ENCODE measurements at places on chromosomes 7 and 10.
A peak's percentile ranks its signal among the peaks of the same experiment; 100 is the strongest.

- DNase-seq, result no peak
These were observed 291.2 kb upstream of the FZD1 start for GRCh38 chr7:90972906-90973550.

DNA sequence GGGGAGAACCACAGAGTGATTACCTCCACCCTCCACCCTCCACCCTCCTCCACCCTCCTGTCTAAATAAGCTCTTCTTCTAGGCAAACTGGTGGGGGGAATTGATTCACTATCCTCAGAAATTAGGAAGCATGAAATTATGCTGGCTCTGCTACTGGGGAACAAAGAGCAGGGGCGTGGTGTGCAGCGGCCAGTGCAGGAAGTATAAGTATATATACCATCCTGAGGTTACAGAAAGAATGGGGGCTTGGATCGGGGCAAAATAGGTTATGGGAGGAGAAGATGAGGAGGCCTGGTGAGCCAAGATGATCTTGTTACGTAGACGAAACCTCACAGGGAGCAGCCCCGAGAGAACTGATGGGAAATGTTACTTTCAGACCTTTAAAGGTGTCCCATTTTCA, 49.1 kb downstream of the SYPL1 start:
- no peak for DNase-seq

- DNase-seq, result no peak
These were observed 323.3 kb upstream of the KAT6B start for GRCh38 chr10:74502963-74503608.

- DNase-seq, result peak; percentile 85
These were observed 14.4 kb upstream of the SH2B2 start for GRCh38 chr7:102272075-102272916.

DNA sequence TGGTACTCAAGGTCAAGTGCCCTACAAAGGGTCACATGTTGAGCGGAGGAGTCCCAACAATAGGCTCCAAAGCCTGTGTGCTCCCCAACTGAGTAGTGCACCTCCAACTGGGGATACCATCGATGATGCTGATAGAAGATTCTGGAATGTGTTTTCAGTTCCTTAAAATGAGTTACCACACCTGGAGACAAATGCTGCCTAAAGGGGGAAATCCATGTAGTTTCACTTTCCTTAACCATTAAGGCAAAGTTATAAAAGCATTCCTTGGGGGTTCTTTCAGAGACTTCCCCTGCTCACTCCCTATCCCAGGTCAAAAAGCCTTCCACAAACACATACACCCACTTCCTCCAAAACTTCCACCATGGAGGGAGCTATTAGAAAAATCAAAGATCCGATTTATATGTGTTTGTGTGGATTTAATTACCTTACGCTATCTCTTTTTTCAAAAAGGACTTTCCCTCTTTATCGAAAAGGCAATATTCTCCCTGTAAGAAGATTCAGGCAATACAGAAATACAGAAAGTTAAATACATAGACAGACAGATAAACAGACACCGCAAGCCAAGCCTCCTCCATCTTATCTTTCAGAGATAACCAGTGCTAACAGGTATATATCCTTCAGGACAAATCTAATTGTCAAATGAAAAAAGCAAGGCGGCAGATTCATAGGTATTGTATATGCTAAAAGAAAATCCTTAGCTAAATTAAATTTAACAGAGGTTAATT, 135.9 kb upstream of the ASAH2 start:
- no peak for DNase-seq

DNA sequence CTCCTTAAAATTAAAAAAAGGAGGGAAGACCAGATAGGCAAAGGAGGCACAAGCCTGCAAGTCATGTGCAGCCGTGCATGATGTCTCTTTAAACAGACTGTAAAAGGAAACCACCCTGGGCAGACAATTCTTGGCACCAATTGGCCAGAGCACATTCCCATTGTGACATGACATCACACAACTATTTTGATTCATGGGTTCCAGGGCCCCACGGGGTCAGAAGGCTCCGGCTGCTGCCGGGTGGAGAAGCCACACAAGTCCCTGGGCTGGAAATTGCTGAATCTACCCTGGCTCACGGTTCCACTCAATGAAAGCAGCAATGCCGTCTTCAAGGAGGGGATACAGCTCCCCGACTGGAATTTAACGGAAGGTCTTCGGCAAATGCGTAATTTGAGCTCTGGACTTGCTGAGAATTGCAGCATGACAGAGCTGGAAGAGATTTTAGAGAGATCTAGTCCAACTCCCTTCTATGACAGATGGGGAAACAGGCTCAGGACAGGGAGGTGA, 140.5 kb downstream of the PRKAG2 start:
- DNase-seq, result peak; percentile 90

- DNase-seq, result no peak
These were observed 145.8 kb upstream of the LRRN3 start for GRCh38 chr7:110944966-110945644.

DNA sequence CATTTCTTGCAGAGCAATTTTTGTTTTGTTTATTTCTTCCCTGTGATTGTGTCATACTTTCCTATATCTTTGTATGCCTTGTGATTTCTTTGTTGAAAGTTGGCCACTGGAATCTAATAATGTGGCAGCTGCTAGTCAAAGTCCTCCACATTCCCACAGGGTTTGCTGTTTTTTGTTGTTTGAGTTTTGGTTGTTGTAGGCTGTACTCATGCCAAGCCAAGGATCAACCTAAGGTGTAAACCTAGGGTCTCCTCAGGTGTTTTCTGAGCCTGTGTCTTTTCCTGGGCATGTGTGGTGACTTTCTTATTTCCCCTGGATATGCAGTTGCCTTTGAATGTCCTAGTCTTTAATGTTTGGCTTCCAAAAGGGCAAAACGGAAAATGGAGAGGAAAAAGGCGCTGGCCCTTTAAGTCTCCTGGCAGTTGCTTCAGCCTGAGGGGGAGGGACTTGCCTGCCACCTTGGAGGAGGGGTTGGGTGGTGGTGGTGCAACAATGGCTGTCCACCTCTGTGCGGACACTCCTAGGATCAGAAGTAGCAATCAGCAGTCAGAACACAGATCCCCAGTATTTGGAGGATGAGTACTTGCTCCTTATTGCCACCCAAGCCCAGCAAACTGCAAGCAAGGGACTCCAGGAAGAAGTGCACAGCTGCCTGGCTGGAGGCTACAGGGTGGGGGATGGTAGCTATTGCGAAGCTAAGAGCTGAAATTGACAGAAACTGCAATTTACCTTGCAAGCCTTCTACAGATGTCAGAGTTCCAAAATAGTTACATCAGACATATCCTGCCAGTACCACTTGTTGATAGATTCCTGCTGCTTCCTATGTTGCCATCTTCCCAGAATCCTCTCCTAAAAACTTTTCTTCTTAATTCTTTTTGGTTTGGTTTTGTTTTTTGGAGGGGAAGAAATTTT, 5.6 kb upstream of the ZNF518A start:
- no peak for DNase-seq

GRCh38 chr7:92968502-92968901, 132.1 kb upstream of the CDK6 start:
- no peak for DNase-seq

DNA sequence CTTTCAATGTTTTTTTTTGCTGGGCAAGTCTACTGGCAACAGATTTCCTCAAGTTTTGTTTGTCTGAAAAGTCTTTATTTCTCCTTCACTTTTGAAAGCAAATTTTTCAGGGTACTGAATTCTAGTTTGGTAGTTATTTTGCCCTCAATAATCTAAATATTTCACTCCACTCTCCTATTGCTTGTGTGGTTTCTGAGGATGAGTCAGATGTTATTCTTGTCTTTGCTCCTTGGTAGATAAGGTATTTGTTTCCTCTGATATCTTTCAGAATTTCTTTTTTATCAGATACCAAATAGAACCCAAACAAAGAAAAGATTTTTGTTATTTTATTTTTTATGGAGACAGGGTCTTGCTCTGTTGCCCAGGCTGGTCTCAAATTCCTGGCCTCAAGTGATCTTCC, 99.2 kb upstream of the MALRD1 start:
- no peak for DNase-seq

- no peak for DNase-seq
These were observed 71.9 kb downstream of the SRI start for GRCh38 chr7:88147949-88148348.

DNA sequence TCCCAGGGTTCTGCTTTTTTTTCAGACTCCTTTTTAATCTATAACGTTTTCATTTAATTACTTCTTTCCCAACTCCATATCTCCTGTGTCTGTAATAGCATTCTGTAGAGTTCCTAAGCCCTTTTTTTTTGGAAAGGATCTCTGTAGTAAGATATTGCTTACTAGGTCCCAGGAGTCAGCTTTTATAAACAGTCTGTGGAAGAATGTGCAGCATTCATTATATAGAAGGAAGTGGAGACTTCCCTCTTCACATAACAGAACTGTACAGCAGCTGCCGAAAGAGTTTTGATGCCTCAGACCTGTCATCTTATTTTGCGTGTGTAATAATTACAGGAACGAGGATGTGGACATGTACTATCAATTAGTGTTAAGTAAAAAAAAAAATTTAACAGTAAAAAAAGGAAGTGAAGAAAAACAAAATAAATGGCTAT, 7.4 kb upstream of the STEAP4 start:
- DNase-seq, result no peak

DNA sequence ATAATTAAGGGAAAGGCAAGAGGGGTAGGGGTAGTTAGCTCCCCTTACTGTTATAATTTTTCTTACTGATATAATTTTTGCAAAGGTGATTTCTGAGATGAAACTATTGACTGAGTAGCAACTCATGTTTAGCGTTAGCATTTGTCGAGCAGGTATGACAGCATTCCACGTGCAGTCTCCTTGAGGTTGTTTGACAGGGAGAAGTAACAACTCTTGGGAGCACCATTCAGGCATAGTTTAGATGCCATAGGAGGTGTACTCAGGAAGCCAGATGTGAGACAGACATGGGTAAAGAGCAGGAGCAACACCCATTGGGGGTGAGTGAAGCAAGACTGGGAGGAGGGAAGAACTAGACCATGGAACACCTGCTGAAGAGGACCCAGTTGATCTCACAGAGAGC, 96.6 kb upstream of the KLF6 start:
- DNase-seq, result no peak

DNA sequence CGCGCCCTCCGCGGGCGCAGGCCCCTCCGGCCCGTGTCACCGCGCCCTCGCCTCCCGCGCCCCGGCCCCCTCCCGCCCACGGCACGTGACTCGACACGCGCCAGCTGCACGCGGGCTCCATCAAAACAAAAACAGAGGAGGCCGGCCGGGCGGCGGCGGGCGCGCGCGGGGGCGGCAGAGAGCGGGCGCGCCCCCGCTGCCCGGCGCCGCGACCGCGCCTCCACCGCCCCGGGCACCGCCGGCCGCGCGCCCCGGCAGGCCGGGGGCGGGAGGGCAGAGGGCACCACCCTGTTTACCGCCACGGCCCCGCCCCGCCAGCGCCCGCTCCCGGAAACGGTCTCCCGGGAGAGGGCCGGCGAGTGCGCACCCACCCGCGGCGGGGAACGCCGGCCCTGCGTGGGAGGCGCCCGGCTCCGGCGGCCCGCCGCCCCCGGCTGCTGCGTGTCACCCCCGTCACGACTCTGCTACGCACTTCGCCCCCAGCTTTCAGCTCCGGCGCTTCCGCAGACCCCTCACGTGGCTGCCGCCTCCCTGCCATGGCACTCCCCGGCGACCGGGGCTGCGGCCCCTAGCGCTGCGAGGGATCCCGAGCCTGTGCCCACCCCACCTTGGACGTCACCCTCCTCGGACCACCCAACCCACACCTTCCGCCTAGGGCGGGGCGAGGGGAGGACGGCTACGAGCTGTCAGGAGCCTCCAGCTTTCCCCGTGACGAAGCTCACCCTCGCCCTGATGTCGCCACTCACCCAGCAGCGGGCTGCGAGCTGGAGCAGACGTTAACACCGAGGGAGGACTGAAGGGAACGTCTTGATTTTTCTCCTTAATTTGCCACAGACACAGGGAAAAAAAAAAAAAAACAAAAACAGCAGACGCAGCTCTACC, 221.6 kb upstream of the MKLN1 start:
- DNase-seq, result peak; percentile 91

DNA sequence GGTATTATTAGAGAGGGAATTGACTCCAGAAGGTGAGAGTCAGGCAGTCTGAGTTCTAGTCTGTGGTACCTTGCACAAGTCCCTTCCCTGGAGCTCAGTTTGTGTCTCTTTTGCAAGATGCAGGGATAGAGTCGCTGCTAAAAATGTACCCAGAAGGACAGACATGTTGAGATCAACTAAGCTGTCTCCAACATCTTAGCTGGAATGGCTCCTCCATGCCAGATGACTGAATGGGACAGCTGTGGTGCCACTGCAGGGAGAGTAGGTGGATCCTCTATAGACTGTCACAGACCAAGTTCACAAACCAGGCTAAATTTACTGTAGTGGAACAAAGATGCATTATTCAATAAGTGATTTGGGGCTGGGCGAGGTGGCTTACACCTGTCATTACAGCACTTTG, 120.1 kb downstream of the NEURL1 start:
- DNase-seq, result no peak

- DNase-seq, result no peak
These were observed 31.0 kb upstream of the ADGRA1 start for GRCh38 chr10:133056651-133057178.

DNA sequence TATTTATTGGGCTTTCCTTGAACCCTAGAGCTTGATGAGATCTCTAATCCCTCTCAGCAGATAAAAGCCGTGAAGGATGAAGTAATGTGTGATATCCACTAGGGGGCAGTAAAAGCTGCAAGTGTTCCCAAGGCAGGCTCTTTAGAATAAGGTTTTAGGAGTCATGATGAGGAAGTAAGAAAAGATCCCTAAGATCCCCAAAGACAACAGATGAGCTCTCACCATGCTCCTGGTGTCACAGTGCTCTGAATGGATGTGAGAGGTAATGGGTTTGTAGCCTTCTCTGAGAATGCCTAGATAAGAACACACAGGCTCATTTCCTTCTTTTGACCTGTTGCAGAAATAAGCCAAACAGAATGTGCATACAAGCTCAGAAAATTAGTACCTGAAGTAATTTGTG, 70.4 kb upstream of the ITPRID1 start:
- no peak for DNase-seq

- no peak for DNase-seq
These were observed 93.7 kb downstream of the MDFIC start for GRCh38 chr7:115015619-115016018.

DNA sequence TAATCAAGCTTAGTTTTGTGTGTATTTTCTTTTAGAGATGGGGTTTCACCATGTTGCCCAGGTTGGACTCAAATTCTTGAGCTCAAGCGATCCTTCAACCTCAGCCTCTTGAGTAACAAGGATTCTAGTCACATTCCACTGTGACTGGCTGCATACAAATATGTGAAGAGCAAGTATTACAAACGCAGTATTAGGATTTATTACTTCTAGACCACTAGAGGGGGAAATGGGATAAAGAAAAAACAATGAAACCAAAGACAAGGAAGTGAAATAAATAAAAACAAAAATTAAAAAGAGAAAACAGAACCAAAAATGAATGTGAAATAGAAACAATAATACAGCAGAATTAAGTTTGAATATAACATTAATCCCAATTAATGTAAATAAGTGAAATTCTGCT, 308.7 kb downstream of the ANKRD30A start:
- no peak for DNase-seq

- DNase-seq, result no peak
These were observed 58.9 kb downstream of the MICALL2 start for GRCh38 chr7:1400371-1400770.

GRCh38 chr7:24135003-24135817, 148.8 kb upstream of the NPY start:
- DNase-seq, result no peak

- no peak for DNase-seq
These were observed 32.9 kb upstream of the FOXL3 start for GRCh38 chr7:256981-257646.

- no peak for DNase-seq
These were observed 263.6 kb upstream of the POT1 start for GRCh38 chr7:125193263-125193662.

GRCh38 chr10:24446739-24447138, 237.8 kb downstream of the KIAA1217 start:
- no peak for DNase-seq
